ENCODE measurements at places on chromosomes 5 and 9.

GRCh38 chr5:125267636-125268248 is 521.3 kb upstream of the ZNF608 start:
- no peak for DNase-seq

DNA sequence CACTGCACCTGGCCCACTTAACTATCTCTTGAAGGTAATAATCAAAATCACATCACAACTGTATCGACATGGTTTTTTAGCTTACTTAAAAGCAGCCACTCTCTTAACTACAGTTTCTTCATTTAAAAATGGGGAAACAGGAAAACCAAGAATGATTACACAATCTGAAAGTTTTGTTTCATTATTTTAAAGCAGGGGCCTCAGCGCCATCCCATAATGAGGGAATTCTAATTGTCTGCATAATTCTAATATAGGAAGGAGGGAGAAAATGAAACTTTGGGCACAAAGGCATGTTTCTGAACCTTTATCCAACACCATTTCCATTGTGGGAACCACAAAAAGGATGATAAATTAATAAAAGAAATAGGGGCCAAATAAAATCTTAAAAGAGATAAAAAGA is 7.6 kb downstream of the HACD4 start:
- no peak for DNase-seq

DNA sequence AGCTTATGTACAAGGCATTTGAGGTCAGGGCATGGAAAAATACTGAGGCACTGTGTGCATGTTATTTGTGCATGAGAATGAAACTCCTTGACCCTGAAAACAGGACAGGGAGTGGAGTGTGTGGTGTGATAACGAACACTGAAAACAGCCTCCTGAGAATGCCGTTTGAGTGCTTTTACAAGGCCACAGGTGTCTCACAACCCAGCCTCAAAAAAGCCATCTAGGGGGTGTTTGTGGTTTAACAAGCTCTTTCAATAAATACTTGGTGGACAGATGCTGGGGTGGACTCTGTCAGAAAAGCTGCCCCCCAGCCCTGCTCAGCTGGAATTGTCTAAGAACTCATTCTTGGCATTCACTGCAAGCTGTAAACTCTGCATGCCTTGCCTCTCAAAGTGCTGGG is 94.0 kb upstream of the SLC25A48 start:
- no peak for DNase-seq

DNA sequence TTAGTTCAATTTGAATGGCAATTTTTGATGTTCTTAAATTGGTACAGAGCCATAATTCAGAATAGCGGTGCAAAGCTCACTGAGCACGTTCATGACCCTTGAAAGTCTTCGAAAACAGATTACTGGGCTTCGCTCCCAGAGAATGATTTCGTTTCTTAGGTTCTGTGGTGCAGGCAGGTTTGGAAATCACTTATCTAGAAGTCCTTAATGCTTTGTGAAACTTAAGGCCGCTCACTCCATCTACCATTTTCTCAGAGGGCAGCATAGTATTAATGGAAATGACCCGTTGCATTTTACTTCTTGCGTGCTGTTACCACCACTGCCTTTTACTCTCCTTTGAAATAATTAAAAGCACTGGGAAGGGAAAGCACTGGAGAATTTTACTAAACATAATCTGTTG is 2.9 kb upstream of the MAT2B start:
- no peak for DNase-seq

DNA sequence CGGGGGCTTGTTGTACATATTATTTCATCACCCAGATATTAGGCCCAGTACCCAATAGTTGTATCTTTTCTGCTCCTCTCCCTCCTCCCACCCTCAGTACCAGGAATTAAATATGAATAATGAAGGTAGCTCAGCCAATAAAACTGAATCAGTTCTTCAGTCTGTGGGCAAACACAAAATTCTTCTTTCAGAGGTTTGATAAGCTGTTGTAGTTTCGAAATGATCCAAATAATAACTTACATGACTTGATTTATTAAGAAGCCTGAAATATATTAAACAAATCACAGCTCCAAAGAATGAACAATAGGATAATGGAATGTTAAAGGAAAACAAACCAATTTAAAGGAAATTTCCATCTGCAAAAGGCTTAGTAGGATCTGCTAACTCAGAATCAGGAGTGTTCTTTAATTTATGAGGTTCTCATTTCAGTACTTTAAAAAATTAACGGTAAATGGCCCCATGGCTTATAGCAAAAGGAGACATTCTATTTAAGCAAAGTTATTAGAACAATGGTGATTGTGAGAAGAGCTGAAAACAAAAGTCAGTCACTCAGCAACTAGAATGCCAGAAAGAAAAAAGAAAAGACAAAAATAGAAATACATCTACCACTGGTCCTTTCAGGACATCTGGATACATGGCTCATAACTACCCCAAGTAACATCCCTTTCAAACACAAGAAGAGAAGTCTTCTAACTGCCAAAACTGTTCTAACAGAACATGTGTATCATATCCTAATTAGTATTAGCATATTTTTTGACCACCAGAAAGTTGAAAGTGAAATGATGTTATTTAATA is 62.4 kb downstream of the NR3C1 start:
- DNase-seq, result no peak

Measured in fibroblast of skin of back (primary cell).